ENCODE measurements at places on chromosomes 12 and 14. TPM values are rescaled to one million over a fixed set of nuclear protein-coding genes. Genes with fewer than 3 reads are reported as not detected.

Gene OTX2
- total RNA-seq = 0.10 TPM

GRCh38 chr12:86015026-86015425, 140.9 kb downstream of the NTS start:
- DNase-seq = peak; percentile 2

DNA sequence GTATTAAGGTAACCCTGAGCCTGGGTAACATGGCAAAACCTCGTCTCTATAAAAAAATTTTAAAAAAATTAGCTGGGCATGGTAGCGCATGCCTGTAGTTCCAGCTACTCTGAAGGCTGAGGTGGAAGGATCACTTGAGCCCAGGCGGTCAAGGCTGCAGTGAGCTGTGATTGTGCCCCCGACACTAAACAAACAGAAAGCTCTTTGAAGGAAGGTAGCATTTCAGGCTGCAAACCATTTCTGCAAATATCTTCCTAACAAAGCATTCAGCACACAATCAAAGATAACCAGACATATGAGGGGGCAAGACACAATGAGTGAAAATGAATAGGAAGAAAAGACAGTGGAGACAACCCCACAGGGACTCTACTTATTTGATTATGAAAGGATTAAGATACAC, 118.7 kb downstream of the PRIMA1 start:
- DNase-seq = no peak

Gene BBOF1
- 3.1 TPM for total RNA-seq

Gene NKX2-1
- total RNA-seq = not detected

DNA sequence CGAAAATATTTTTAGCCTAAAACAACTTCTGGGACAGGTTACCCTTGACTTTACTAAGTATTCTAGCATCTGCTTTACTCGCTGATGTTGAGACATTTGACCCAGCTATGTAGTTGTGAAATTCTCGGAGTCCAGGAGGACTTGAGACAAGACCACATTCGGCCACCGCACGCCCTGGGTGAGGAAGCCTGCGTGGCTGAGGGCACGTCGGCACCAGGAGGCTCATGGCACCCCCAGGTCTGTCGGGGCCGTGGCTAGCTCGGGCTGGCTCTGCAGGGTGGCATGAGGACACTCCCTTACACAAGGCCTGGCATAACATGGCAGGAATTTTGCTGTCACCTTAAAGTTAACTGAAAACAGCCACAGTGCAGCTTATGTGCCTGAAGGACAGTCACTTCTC, 58.1 kb upstream of the MMP17 start:
- DNase-seq = no peak

GRCh38 chr12:38488866-38489265, 172.3 kb downstream of the ALG10B start:
- no peak for DNase-seq

Gene OR9K2
- not detected for total RNA-seq

Gene MIA2
- 46.9 TPM for total RNA-seq

GRCh38 chr12:100365411-100365810, 8.5 kb downstream of the SLC17A8 start:
- DNase-seq = no peak

- no peak for DNase-seq
Measured at GRCh38 chr12:66584673-66585072, 94.2 kb downstream of the GRIP1 start.

DNA sequence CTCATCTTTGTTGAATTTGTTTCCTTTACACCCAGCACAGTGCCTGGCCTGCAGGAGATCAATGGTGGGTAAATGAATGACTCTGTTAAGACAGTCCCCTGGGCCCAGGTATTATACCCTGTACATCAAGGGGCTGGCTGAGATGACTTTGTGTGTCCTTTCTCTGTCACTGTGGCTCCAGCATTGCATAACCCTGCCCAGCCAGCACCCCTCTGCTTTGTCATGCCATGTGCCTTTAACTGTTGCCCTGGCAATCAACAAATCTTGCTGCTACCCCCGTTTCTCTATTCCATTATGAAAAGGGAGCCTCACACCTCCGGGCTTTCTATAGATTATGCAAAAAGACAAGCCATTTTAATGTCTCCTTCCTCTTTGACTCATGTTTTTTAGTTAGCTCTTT, 7.6 kb upstream of the FLVCR2 start:
- no peak for DNase-seq

Gene ADAMTS20
- 0.21 TPM for total RNA-seq

GRCh38 chr12:115932066-115932465, 345.4 kb downstream of the MED13L start:
- no peak for DNase-seq

GRCh38 chr12:52878507-52879393, 26.1 kb downstream of the KRT8 start:
- no peak for DNase-seq

GRCh38 chr14:35114036-35114435, 7.8 kb downstream of the PPP2R3C start:
- DNase-seq = no peak

Gene CCDC85C
- total RNA-seq = 8.4 TPM

DNA sequence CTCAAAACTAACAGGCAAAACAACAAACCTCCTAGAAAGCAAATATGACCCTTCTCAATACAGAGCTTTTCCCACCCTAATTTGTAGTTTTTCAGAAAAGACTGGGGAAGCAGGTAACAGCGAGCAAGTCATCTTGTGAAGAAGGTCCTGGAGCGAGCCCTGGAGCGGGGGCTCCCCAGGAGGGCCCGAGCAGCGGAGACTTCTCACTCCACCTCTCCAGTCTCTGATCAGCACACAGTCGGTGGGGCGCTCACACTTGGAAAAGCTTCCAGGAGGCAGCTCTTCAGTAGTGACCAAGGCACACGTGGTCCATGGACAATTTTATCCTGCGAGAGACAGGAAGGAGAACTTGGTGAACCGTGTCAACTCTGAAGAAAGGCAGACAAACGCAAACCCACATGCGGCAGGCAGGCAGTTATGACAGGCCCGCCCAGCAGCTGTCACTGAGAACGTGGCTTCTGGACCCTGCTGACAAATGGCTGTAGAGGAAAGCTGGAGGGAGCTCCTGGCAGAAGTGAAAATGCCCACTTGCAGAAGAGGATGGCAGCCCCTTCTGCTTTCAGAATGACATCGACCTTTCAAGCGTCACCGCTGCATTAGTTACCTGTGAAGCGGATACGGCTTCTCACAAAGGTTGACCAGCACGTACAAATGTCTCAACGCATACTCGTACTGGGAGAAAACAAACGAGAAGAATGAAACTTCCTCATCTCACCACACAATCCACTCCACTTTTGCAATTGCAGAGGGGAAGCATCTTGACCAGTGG, 44.2 kb downstream of the LGMN start:
- DNase-seq = peak; percentile 64

GRCh38 chr14:100067971-100068959, 3.0 kb downstream of the EVL start:
- DNase-seq = no peak

Gene PLD4
- total RNA-seq = 7.7 TPM

DNA sequence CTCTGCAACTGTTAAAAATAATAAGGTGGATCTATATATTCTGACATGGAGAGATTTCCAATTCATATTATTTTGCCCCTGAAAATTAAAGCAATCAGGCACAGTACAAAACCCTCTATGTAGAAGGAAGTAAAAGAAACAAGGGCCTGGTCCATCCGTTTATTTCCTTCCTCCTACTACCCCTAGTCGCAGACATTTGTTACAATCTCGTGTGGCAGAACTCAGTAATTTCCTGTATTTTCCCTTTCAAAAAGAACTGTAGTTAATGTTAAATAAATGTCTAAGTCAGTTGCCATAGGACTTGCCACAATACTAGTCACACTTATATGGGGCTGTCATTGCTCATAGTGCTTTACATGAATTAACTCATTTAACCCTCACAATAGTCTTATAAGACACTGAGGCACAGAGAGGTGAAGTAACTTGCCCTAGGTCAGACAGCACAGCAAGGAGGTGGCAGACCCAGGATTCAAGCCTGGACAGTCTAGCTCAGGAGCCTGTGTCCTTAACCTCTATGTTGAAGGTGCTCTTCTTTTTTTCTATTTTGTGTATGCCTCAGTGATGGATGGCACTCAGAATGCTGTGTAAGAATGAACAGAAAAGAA, 24.2 kb downstream of the NINJ2 start:
- no peak for DNase-seq

DNA sequence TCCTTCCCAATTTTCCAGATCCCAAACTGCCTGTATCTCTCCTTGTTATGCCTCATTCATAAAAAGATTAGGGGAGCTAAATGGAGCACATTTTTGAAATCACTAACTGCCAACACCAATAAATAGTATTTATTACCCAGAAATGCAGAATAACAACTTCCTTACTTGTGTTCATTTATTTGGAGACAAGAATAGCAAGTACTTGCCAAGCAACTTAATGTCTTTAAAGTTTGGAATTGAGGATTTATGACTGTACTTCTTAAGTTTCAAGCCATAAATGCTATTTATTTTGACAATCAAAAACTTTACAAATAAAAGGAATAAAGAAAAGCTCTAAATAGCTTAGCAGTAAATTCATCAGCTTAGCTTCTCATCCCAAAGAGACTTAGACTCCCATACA, 626.1 kb upstream of the NOVA1 start:
- no peak for DNase-seq

- DNase-seq = no peak
Measured at GRCh38 chr14:93375673-93376156, 28.7 kb downstream of the COX8C start.

GRCh38 chr12:14280921-14281320, 84.6 kb upstream of the ATF7IP start:
- DNase-seq = no peak

- DNase-seq = peak; percentile 96
Measured at GRCh38 chr14:24299255-24300191, at the start of the genes DHRS1 and NOP9. DHRS1 (minus strand) TSS chr14:24299780; CDS start chr14:24299106, 674 bp downstream. NOP9 (plus strand) TSS chr14:24299850; CDS start chr14:24299955, 105 bp downstream.

DNA sequence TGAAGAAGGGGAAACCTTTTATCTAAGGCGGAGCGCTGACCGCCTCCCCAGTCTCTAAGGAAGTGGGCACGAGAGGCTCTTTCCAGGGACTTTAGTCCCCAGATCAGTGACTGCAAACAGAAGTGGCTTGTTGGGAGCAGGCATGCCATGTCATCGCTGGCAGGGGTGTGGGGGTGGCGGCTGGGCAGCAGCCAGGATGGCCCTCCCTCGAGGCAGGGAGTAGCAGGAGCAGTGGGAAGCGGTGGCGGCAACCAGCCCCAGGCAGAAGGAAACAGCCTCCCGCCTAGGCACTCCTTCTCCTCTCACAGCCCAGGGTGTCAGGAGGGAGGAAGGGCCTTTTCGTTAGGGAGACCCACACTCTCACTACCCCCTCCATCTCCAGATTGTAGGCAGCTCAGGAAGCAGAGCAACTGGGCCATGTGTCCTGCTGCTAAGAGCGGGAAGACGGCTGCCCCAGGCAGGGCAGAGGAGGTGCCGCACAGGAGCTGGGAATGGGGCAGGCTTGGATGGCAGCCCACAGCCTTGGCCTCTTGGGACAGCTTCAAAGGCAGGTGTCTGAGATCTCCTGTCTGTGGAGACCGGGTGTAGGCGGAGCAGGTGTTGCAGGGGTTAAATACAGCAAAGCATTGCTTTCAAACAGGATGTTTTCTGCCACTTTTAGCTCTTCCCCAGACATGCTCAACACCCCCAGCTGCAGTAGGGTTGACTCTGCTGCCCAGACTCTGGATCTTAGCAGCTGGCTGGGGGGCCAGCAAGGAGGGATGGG, 21.8 kb downstream of the VDR start:
- no peak for DNase-seq

GRCh38 chr14:66772146-66772545, 264.2 kb downstream of the GPHN start:
- no peak for DNase-seq

- DNase-seq = no peak
Measured at GRCh38 chr14:24337144-24337823, 2.4 kb upstream of the ADCY4 start.

Gene KERA
- total RNA-seq = 81.0 TPM

DNA sequence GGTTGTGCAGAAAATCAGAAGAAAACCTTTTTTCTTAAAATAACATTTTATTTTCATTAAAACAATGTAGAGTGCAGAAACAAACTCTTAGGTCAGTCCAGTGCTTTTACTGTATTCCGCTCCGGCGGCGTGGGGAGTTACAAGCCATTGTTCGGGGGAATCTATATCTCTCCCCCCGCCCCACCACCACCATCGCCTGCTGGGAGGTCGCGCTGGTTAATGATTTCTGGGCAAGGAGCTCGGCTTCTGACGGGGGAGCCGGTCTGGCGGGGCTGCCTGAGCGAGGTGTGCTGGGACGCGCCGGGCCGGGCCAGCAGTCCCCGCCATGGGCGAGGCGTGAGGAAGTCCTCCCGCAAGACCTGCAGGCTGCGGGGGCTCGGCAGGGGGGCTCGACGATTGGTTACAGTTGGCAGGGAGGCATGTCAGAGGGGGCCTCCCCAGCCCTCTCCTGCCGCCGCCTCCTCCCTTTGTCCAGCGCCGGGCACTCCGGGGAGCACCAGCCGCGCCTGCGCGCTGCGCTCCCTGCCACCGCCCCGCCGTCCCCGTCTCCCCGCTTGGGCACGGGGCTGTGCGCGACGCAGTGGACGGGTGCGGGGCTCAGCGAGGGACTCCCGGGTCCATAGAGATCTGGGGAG, 1.0 kb upstream of the DUSP6 start:
- peak; percentile 86 for DNase-seq

- no peak for DNase-seq
Measured at GRCh38 chr14:38752341-38752740, 350.7 kb downstream of the SEC23A start.

Gene ZDHHC22
- total RNA-seq = 0.41 TPM

GRCh38 chr14:90551070-90551704, 154.4 kb downstream of the CALM1 start:
- DNase-seq = no peak

Gene PPP4R4
- total RNA-seq = 0.82 TPM

Gene TEX52
- not detected for total RNA-seq

Gene ISM2
- total RNA-seq = not detected

DNA sequence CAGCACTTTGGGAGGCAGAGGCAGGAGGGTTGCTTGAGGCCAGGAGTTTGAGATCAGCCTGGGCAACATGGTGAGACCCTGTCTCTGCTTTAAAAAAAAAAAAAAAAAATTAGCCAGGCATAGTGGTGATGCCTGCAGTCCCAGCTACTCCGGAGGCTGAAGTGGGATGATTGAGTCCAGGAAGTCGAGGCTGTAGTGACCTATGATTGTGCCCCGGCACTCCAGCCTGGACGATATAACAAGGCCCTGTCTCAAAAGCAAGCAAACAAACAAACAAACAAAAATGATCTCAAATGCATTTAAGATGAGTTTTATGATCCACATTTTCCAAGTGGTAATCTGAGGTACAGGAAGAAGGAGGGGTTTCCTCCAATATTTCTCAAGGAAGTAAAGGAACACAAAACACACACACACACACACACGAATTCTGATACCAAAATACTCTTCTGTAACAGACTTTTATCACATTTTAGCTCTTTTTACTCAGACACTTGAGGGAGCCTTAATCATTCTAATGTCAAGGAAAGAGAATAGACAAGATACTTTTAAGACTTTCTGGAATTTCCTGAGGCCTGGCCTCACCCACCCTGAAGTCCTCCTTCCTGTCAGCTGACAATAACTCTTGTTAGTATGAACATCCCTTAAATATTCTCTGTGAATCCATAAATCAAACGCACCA, 44.4 kb upstream of the CERS5 start:
- DNase-seq = no peak

Measured in tongue (tissue), 3 donors.